BE2C (cell line): ENCODE measurements at places on chromosomes 11 and 22.

DNA sequence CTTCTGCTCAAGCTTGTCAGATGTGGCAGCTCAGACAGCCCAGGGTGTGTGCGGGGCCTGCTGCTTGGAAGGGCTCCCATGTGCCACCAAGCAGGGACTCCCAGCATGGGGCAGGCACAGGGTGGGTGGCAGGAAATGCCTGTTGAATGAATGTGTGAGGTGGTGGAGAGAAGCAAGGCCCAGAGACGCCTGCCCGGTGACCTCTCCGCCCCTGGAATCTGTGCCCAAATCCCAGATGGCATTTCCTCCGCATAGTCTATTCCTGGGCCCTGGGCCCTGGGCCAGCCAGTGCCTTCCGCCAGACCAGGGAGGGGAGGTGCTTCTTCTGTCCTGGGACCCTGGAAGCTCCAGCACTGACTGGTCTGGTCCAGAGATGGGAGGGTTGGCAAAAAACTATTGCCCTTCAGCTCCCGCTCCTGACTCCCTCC lies 3.7 kb downstream of the CST6 start:
- no peak for DNase-seq

DNA sequence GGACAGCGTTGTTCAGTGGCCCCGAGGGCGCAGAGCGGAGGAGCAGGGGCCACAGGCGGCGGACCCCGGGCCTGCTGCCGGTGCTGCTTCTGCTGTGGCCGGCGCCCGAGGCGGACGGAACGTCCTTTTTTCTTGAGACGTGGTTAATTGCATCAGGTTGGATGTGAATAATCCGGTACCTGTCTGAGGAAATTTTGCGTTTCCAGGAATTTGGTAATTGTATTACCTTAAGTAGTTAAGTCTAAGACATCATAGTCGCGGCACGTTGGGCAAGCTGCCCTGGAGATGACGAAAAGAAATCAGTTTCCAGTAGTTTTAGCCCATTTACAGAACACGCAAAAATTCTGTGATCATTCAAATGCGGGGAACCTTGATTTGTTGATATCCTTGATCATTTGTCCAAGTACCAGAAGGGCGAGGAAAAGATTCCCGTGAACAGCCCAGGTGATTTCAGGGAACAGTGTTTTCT lies 789 bp downstream of the SPECC1L start:
- no peak for DNase-seq

DNA sequence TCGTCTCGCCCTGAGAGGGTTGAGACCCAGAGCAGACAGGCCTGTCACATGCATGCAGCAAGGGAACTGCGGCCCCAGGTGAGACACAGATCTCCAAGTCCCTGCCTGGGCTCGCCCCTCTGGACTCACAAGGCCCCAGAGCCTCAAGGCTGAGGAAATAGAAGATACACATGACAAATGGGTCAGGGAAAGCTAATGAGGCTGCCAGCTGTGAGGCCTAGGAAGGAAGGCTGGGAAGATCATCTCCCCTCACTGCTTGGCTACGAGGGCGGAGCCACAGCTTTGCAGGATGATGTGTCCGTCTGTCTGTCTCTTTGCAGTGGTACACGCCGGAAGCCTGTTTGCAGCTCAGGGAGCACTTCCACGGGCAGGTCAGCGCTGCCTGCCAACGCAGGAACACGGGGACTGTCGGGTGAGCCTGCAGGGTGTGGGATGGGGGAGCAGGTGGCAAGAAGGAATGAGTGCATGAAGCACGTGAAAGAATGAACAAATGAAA lies 4.5 kb downstream of the RAB36 start:
- no peak for DNase-seq

GRCh38 chr22:45197606-45198462 lies 34.1 kb downstream of the NUP50 start:
- no peak for DNase-seq

DNA sequence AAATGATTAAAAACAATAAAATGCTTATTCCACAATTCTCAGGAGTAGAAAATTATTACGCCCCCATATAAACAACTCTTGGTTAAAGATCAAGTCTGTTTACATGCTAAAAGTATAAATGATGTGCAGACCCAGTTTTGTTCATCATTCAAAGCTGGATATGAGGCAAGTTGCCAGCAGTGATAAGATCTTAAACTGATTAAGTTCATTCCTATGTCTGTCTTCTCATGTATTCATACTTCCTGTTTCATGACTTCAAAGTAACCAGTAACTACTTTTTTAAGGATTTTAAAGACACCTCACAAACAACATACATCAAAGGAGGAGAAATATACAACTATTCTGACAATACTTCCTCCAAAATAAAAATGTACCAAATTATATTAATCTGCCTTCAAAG lies 55.0 kb upstream of the ARHGAP32 start:
- no peak for DNase-seq
